ENCODE measurements at places on chromosomes 11 and 22. TPM values are rescaled to one million over a fixed set of nuclear protein-coding genes. Genes with fewer than 3 reads are reported as not detected.

Gene BAIAP2L2
- total RNA-seq: 0.54 TPM

Gene PRDM11
- total RNA-seq: 5.2 TPM

Gene EMID1
- total RNA-seq: 1.9 TPM

Gene LRP5
- 7.3 TPM for total RNA-seq

Gene TPBGL
- total RNA-seq: not detected

Gene TUB
- total RNA-seq: 0.25 TPM

Gene DDIAS
- 12.3 TPM for total RNA-seq
